HFFc6 (cell line): ENCODE measurements at places on chromosomes 11 and 22.

DNA sequence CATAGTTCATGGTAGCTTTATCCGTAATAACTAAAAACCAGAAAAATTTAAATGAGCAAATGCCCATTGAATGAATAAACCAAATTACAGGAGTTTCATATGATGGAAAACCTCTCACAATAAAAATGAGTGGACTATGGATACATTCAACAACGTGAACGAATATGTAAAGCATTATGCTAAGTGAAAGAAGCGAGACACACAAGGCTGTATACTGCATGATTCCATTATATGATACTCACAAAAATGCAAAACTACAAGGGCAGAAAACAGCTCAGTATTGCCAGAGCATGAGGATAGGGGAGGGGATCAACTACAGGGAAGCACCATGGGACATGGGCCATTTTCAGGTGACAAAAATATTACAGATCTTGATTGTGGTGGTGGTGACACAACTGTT is 22.2 kb downstream of the DDI1 start:
- peaks cover 1% of the 10 kb centered on the region; the same call in 1 of the 2 replicates for H3K27me3 ChIP-seq
- H3K27ac ChIP-seq: no peak overlapping the region
- H3K36me3 ChIP-seq: no peaks in the 10 kb centered on the region
- DNase-seq: no peak

DNA sequence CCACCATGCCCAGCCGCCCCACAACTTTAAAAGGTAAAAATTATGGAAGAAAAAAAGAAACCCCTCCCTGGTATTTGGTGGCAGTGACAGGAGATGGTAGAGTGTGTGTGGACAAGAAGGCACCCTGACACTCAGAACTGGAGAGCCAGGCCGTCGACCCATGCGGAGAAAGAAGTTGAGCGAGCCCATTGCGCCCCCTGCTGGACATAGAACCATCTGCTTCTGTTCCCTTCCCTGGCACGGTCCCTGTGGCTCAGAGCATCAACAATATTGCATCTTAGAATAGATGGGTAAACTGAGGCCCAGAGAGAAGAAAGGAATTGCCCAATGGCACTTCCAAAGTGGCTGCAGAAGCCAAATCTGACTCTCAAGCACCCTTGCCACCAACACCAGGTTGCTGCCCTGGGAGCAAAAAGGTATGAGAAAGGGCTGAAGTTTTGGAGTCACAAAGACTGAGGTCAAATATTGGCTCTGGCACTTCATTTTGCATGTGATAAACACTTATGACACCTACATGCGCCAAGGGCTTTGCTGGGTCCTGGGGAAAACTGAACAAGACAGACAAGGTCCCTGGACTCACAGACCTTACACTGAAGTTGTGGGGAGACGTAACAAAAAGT is 8.6 kb downstream of the MRPL11 start:
- peak; percentile 43 for DNase-seq
- H3K27ac ChIP-seq: no peak overlapping the region
- 0 out of 2 replicates have a peak, but pooled peaks cover 5% of the 10 kb centered on the region for H3K36me3 ChIP-seq
- H3K4me1 ChIP-seq: peaks cover 6% of the 10 kb centered on the region; the same call in 1 of the 2 replicates
- H3K4me3 ChIP-seq: no peak overlapping the region

DNA sequence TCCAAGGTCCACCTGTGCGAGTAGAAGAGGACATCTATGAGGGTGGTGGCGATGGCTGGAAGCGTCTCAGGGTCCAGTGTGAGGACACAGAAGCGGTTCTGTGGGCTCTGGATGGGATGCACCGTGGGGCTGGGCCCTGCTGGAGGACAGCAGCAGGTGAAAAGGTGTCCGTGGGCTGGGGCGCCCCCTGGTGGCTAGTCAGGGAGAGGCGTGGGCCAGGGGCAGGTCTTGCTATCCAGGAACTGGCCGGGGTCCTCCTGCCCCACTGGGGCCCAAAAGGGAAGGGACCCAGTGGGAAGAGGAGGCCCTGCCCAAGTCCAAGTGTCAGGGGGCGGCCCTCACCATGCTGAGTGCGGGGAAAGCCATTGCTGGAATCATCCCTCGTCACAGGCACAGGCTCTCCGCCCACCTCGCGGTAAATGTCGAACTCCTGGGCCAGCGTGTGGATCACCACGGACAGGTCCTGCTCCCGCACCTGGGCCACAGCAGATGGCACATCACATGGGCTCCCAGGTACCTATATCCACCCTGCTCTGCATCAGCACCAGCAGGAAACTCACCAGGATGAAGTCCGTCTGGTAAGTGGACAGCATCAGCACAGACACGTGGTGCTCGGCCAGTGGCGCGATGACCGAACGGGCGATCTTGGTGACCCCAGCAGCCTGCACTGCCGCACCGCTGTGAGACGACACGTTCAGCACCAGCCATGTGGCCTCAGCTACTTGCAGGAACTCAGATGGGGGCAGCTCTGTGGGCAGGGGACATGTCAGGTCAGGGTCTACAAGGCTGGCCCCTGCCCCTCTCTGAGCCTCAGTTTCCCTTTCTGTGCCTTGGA is 2.3 kb downstream of the CASTOR1 start:
- peaks cover 3% of the 10 kb centered on the region for H3K27me3 ChIP-seq
- no peak overlapping the region for H3K4me3 ChIP-seq
- H3K36me3 ChIP-seq: no peaks in the 10 kb centered on the region
- H3K27ac ChIP-seq: no peak overlapping the region
- DNase-seq: no peak
- H3K4me1 ChIP-seq: peaks cover 27% of the 10 kb centered on the region

- no peaks in the 10 kb centered on the region for H3K4me1 ChIP-seq
- DNase-seq: no peak
- no peak overlapping the region for H3K27ac ChIP-seq
- no peaks in the 10 kb centered on the region for H3K36me3 ChIP-seq
- H3K27me3 ChIP-seq: no peaks in the 10 kb centered on the region; the same call in 1 of the 2 replicates
- H3K4me3 ChIP-seq: no peak overlapping the region
Observed at GRCh38 chr11:115566180-115566764, 62.1 kb upstream of the CADM1 start.

DNA sequence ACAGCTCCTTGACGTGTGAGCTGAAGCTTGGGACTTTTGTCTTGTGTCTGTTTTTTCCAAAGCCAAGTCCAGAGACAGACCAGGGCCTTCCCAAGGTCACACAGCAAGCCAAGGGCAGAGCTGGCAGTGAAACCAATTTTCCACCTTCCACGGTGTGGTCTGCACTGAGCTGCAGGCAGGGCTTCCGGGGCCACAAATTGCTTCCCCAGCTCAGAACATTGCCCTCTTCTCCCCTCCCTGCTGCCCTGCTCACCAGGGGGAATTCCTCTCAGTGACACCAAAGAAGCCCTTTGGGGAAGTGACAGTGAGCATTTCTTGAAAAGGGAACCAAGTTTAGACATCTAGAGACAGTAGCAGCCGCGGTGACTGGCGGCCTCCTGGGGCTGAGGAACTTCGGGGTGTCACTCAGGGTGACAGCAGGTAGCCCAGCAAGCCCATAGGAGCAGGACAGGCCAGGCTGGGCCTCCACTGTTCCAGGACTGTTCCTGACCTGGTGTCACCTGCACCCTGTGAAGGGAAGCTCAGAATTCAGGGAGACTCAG is 9.2 kb downstream of the FXYD2 start:
- no peak overlapping the region for H3K27ac ChIP-seq
- no peak for DNase-seq
- peaks cover 22% of the 10 kb centered on the region; the same call in 1 of the 2 replicates for H3K4me1 ChIP-seq
- peaks cover 24% of the 10 kb centered on the region for H3K27me3 ChIP-seq
- no peaks in the 10 kb centered on the region for H3K36me3 ChIP-seq

GRCh38 chr11:63920126-63920938 is 3.4 kb upstream of the RCOR2 start:
- no peaks in the 10 kb centered on the region; the same call in 1 of the 2 replicates for H3K36me3 ChIP-seq
- no peak for DNase-seq

DNA sequence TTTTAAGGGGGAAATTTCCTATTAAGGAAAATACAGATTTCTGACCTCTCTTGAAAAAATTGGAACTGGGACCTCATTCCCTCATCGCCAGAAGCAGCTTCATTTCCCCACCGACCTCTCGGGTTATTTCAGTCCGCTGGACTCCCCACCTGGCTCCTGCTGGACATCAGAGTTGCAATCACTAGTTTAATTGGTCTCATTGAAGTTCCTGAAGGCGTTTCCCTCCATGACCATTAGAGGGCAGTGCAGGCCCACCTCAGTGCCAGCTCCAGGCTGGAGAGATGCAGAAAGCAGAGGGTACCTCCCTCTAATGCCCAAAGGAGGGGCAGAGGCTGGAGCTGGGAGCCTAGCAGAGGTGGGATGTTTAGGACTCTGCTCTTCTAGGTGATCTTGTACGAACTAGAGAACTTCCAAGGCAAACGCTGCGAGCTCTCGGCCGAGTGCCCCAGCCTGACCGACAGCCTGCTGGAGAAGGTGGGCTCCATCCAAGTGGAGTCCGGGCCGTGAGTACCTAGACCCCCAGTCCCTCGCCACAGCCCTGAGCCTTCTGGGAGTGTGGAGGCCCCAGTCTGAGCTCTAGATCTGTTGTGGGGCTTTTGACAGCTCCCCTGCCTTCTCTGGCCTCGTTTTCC is 2.7 kb downstream of the CRYBB3 start:
- H3K4me3 ChIP-seq: no peak overlapping the region
- no peaks in the 10 kb centered on the region for H3K4me1 ChIP-seq
- peaks cover 1% of the 10 kb centered on the region for H3K27me3 ChIP-seq
- H3K27ac ChIP-seq: no peak overlapping the region
- DNase-seq: peak; percentile 39
- H3K36me3 ChIP-seq: no peaks in the 10 kb centered on the region

- H3K27ac ChIP-seq: no peak overlapping the region
- peaks cover 8% of the 10 kb centered on the region for H3K4me1 ChIP-seq
- peaks cover 14% of the 10 kb centered on the region; the same call in 1 of the 2 replicates for H3K36me3 ChIP-seq
- H3K4me3 ChIP-seq: no peak overlapping the region
Observed at GRCh38 chr11:33379947-33380346, 122.8 kb downstream of the HIPK3 start.
